ENCODE measurements at places on chromosomes 6 and 20.

GRCh38 chr6:92050216-92050615 lies 1369.1 kb downstream of the EPHA7 start:
- DNase-seq, result no peak

GRCh38 chr6:129565811-129566210 lies 144.2 kb downstream of the ARHGAP18 start:
- no peak for DNase-seq

- DNase-seq, result no peak
These were observed 235.6 kb upstream of the MOCS1 start for GRCh38 chr6:40169878-40170277.

GRCh38 chr6:38001386-38001785 lies 181.9 kb downstream of the ZFAND3 start:
- no peak for DNase-seq

- no peak for DNase-seq
These were observed 17.3 kb downstream of the TRAF3IP2 start for GRCh38 chr6:111588366-111588765.

DNA sequence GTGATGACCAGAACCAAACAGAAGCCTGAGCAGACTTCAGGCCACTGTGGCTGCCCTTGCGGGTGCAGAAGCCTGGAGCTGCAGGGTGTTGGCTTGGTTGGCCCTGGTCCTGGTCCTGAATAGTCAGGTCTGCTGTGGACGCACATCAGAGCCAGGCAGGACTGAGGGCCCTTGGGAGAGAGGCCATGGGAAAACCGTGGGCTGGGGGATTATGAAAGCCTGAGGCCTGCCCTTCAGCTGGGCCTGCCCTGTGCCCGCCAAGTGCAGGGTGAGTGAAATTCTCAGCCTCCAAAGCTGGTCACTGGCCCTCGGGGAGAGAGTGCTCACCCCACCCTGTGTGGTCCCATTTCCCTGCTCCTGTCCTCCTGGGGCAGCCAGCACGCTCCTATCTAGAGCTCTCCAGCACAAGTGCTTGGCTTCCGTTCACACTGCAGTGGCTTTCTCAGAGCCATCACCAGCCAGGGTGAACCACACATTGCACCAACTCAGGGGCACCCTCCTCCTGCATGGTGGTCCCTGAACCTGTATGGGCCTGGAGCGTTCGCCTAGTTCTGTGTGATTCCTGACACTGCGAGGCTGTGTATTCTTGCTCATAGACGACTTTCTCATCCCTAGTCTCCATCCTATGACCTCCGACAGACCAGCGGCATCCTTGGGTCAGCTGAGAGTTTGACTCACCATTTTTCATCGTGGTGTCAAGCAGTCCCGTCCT lies 146.1 kb downstream of the TTLL2 start:
- DNase-seq, result no peak

- DNase-seq, result no peak
These were observed 272.5 kb upstream of the SGK1 start for GRCh38 chr6:134590449-134590848.

- DNase-seq, result no peak
These were observed 33.6 kb downstream of the SLC2A10 start for GRCh38 chr20:46743088-46743487.

DNA sequence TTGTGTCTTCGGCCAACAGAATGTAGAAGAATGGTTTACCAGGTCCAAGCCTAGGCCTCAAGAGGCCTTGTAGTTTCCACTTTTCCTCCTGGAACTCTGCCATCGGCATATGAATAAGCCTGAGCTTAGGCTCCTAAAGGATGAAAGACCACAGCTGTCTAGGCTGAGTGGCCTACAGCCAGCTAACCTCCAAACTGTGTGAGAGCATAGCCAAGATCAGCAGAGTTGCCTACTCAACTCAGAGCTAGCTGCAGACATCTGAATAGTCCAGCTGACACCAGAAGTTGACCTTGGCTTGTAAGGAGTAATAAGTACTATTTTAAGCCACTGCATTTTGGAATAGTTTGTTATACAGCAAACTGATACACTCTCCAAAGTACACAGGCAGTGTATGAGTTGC lies 52.6 kb upstream of the SMIM29 start:
- DNase-seq, result no peak

- DNase-seq, result no peak
These were observed 14.2 kb downstream of the COL19A1 start for GRCh38 chr6:69880601-69881000.

DNA sequence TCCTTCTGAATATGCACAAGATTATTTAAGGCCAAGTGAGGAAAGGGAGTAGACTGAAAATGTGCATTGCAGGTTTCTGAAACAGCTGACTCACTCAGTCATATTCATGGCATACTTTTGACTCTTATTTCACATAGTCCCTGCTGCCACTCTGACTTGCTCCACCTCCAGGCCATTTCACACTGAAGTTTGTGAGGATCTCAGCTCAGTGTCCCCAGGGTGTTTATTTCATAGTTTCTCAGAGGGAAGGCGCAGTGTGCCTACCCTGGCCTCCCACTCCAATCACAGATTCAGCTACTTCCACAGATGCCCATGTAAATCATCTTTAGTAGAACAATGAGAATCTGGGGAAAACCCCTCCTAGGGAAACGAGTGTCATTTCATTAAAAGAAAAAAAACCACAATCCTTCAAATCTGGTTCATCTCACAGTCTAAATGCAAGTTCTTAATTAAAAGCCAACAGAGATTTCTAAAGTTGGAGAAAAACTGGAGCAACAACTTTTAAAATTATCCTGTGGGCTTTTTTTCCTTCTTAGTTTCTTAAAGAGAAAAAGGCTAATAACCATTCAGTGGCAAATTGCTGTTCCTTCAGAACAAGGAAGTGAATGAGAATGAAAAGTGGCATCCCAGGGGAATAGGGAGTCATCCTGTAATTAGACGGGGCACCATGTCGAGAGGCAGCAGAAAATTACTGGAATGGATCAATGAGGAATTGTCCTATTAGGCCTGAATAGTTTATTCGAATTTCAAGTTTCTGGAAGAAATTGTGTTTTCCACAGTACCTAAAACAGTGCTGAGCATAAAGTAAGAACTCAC lies 133.6 kb downstream of the TFAP2B start:
- no peak for DNase-seq

GRCh38 chr6:14475306-14475705 lies 357.7 kb downstream of the CD83 start:
- DNase-seq, result no peak

DNA sequence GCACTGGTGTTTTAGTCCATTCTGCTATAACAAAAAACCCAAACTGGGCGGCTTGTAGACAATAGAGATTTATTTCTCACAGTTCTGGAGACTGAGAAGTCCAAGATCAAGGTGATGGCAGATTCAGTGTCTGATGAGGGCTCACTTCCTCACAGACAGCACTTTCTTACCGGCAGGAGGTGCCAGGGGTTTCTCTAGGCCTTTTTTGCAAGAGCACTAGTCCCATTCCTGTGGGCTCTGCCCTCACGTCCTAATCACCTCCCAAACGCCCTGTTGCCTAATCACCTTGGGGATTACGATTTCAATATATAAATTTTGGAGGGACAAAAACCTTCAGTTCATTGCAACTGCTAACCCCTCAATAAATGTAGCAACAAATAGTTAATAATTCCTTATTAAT lies 140.0 kb upstream of the SGK1 start:
- no peak for DNase-seq

GRCh38 chr6:147826698-147827097 lies 318.2 kb downstream of the SAMD5 start:
- no peak for DNase-seq

DNA sequence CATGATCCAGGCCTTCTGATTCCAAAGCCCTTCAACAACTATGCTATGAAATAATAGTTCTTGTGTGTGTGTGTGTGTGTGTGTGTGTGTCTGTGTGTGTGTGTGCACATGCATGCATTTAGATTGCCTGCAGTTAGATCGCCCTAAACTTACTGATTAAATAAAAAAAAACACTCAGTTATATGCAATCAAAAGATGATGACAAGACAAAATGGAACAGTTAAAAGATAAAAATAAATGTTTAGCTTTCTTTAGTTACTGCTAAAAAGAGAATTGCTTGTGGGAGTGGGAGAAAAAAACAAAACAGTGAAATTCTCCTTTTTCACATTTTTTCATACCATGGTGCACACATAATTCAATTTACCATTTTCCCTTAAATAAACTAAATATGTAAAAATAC lies 29.4 kb downstream of the MARCKS start:
- DNase-seq, result no peak

GRCh38 chr6:122953766-122954165 lies 42.3 kb upstream of the CLVS2 start:
- no peak for DNase-seq

- DNase-seq, result no peak
These were observed 55.5 kb downstream of the PDE7B start for GRCh38 chr6:135906972-135907465.

DNA sequence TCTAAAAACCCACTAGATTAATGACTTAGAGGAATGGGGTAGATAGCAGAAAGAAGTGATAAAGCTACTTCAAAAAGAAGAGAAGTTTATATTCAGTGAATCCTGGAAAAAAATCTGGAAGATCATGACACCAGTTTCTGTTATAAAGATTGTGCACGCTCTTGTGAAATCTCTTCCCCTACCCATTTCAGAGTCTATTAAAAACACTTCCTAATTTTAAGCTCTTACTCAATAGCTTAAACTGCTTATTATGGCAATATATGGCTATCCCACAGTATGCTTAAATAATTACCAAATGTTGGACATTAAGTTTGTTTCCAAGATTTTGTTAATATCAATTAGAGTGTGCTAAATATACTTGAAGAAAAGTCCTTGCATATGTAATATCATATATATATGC lies 585.3 kb upstream of the MAN1A1 start:
- DNase-seq, result no peak

DNA sequence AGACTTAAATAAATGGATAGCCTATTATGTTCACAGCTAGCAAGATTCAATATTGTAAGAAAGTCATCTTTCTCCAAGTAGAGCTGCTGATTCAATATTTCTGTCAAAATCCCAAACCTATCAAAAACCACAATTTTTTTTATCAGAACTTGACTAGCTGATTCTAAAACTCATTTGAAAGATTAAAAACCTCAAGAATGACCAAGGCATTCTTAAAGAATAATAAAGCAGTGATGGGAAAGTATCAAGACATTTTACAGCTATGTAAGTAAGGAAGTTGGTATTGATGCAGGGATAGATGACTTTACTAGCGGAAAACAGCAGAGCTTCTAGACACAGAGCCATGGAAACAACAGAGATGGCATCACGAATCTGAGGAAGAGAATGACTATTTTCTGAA lies 64.7 kb downstream of the SAMD3 start:
- no peak for DNase-seq

GRCh38 chr6:38220069-38220723 lies 400.7 kb downstream of the ZFAND3 start:
- DNase-seq, result no peak

GRCh38 chr6:99353126-99353525 lies 3.7 kb upstream of the FAXC start:
- DNase-seq, result no peak

- DNase-seq, result no peak
These were observed 109.4 kb upstream of the AKAP12 start for GRCh38 chr6:151130329-151130728.

DNA sequence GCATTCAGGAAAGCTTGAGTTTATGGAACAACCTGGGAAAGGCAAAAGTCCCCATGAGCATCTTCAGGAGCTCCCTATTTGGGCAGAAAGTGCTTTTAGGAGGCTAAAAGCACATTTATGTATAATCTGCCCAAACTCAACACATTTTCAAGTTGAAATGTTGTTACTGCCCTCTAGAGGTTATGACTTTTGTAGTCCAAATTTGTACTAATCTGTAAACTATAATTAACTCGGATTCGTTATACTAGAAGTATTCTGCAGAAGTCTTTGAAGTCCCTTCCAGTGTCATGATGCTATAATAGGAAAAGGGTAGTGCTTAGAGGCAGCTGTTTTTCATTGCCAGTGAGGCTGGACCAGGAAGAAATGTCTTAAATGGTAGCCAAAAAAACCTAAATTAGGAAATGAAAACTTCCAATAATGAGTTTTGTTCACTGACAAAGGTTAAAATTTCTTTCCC lies 44.8 kb upstream of the EMILIN3 start:
- DNase-seq, result no peak

GRCh38 chr6:75169689-75170586 lies 35.9 kb downstream of the COL12A1 start:
- DNase-seq, result no peak

DNA sequence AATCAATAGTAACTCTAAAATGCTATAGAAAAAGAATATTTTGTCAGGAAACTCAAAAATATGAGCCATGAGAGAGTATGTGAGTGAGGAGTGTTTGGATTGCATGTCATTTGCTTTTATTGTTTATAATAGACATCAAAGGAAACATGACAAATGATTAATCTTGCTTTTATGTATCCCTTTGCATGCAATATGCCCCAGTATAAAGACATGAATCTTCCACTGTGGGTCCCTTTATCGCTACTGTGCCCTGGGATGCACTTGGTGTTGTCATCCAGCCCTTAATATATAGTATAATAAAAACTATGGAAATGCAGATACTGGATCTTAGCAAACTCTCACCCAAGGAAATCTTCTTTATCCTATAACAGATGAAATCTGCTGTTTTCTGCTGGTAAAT lies 77.3 kb downstream of the LAMA4 start:
- no peak for DNase-seq

Measured in CMK (cell line).